ENCODE measurements at places on chromosomes 12 and 14.

DNA sequence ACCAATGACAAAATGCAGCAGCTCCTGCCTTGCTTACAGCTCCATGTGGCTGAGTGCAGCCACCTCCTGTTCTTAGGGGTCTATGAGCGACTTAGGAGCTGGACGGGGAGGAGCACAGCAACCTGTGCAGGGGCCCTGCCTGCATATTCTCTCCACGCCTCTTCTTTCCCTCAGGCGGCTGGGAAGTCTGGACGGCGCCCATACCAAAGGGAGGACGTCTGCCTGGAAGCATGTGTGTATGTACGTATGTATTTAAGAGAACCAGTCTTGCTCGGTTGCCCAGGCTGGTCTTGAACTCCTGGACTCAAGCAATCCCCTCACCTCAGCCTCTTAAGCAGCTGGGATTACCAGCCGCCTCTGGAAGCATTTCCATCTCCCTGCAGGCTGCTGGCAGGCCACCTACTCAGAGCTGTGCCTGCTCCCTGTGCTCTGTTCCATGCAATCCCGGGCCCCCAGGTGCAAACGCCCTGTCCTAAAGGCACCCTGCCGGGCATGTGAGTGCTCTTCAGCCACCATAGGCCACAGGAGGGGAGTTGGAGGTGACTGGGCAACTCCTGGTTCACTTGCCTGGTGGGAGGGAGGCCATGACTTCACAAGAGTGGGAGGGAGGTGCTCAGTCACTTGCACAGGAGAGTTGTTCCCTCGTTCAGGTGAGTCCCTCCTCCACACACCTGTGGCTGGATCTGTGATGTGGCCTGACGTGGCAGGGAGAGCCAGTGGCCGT, 44.3 kb downstream of the KCNA5 start:
- no peak for DNase-seq

DNA sequence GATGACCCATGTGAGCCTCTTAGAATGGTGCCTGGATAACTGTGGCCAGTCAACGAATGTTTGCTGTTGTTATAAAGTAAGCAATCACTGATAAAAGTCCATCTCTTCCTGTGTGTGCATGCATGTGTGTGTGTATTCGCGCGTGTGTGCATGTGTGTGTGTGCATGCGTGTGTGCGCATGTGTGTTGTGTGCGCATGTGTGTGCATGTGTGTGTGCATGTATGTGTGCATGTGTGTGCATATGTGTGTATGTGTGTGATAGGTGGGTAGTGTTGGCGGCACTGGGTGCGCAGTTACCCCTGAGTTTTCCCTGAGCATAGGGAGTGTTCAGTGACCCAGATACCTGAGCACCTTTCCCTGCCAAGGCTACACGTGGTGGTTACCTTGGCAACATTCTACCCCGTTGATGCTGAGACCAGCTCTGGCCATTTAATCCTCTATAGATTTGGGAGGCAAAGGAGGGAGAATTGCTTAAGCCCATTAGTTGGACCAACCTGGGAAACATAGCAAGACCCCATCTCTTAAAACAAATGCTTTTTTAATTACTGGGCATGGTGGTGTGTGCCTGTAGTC, 137.8 kb downstream of the SLC15A4 start:
- DNase-seq = no peak

DNA sequence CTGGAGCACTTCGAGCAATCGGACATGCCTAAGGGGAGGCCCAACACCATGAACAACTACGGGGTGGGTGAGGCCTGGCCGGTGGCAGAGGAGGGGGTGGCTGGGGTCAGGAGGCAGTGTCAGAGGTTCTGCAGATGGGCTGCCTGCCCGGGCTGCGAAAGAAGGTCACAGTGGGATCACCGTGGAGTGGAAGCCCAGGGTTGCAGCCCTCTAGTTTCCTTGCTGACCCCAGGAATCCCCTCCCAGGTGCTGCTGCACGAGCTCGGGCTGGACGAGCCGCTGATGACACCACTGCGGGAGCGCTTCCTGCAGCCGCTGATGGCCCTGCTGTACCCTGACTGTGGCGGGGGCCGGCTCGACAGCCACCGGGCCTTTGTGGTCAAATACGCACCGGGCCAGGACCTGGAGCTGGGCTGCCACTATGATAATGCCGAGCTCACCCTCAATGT, 1.9 kb upstream of the ARL6IP4 start:
- no peak for DNase-seq

DNA sequence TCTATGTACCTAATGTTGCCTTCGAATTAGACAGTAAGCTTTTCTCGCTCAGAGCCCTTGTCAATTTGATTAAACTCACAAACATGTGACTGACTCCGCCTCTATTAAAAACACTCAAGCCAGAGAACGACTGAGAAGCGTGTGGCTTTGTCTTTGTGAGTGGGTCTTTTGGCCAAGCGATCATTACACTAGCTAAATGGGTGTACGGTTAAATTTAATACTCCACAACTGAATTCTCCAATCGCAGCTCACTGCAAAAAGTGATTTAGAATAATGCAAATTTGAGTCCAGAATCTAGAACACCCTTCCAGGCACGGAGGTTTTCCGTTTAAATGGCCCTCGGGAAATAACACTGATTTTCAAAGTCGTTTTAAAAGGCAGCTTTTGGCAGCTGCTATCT, 253.7 kb downstream of the EFCAB11 start:
- no peak for DNase-seq
